ENCODE measurements at places on chromosomes 2 and 18. TPM values are rescaled to one million over a fixed set of nuclear protein-coding genes. Genes with fewer than 3 reads are reported as not detected.

AQP12A gene
- polyA plus RNA-seq: 0.76 TPM

COL3A1 gene
- polyA plus RNA-seq: 5,317 TPM

CTAGE1 gene
- not detected for polyA plus RNA-seq

ANKRD44 gene
- 18.1 TPM for polyA plus RNA-seq

NFATC1 gene
- polyA plus RNA-seq: 10.2 TPM

AKAIN1 gene
- polyA plus RNA-seq: not detected

CENPA gene
- polyA plus RNA-seq: 3.5 TPM

GALR1 gene
- polyA plus RNA-seq: 0.01 TPM

MYOM1 gene
- polyA plus RNA-seq: 731 TPM

CFAP65 gene
- not detected for polyA plus RNA-seq
